ENCODE measurements at places on chromosomes 16 and 17. TPM values are rescaled to one million over a fixed set of nuclear protein-coding genes. Genes with fewer than 3 reads are reported as not detected.

TOM1L1 gene
- 0.42 TPM for total RNA-seq

C17orf100 gene
- total RNA-seq, result 1.3 TPM

CIITA gene
- 25.3 TPM for total RNA-seq

PLXDC1 gene
- 11.7 TPM for total RNA-seq

CD79B gene
- 31.1 TPM for total RNA-seq
